ENCODE measurements at places on chromosomes 1 and 21. TPM values are rescaled to one million over a fixed set of nuclear protein-coding genes. Genes with fewer than 3 reads are reported as not detected.

- no peak for DNase-seq
Measured at GRCh38 chr21:42002421-42002958, 7.7 kb downstream of the ZBTB21 start.

DNA sequence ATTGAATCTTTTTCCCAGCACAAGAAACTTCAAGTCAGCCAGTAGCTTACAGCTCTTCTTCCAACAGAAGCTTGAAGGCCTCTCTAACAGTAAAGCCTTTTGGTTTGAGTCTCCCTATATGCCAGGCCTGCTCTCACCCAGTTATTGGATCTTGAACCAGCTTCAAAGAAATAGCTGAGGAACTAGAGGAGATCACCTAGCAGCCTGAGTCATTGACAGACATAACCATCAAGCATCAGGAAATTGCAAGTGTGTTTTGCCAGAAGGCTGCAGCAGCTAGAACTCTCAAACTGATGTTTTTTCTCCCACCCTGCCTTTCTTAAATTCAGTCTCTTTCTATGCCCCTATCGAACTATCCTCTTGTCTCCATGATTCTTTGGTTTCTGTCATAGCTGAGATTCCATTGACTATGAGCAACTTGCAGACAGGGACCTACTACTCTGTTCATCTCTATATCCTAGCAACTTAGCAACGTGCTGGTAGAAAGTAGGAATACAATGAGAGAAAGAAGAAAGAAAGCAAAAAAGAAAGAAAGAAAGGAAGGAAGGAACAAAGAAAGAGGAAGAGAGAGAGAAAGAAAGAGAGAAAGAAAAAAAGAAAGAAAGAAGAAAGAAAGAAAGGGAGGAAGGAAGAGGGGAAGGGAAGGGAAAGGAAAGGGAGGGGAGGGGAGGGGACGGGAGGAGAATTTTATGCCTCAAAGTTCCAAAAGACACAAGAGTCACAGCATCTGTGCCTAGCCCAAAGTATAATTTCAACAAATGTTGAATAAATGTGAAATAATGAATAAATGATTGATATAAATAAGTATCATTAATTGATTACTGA lies 60.0 kb upstream of the FGGY start:
- DNase-seq: no peak

GRCh38 chr1:25683177-25683576 lies 66.6 kb downstream of the MAN1C1 start:
- DNase-seq: no peak

DNA sequence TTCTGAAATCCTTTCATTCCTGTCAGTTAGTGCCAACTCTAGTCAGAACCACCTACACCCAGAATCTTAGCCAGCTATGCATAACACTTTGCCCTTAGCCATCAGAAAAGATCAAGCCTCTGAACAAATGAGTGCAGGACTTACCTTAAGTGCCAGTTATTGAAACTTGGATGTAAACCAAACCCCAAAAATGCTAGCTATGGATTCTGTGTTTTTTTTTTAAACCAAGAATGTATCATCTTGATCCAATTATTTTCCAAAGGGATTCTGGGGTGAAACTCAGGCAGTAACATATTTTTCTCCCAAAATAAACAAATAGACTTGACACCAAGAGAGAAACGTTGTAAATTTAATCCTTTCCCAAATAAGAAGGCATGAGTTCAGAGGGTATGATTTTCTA lies 538.6 kb upstream of the ADAMTS5 start:
- no peak for DNase-seq

RNF223 gene
- not detected for total RNA-seq

GRCh38 chr1:61184040-61184713 lies 101.8 kb downstream of the NFIA start:
- DNase-seq: peak; percentile 96

FCRL4 gene
- not detected for total RNA-seq

GRCh38 chr1:33032126-33032869 lies 4.4 kb downstream of the AK2 start:
- DNase-seq: no peak

SLC30A10 gene
- total RNA-seq: not detected

- no peak for DNase-seq
Measured at GRCh38 chr1:210800301-210800700, 333.6 kb downstream of the KCNH1 start.

TMCC2 gene
- total RNA-seq: 1.4 TPM

TRNAU1AP gene
- 7.9 TPM for total RNA-seq

DNA sequence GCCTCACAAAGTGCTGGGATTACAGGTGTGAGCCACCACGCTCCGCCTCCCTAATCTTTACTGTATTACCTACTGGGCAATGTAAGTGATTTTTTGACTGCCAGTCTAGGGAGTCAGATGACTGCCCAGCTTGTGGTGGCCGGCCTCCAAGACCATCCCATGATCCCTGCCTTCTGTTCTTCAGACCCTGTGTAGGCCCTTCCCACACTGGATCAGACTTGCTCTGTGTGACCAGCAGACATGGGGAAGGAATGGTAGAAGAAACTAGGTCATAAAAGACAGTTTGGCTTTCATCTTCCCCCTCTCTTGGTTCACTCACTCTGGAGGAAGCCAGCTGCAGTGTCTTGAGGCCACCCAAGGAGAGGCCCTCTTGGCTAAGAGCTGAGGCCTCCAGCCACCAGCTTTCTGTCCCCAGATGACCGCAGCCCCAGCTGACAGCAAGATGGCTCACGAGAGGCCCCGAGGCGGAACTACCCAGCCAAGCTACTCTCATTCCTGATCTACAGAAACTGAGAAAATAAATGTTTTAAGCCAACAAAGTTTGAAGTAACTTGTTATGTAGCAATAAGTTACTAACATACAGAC lies 14.5 kb upstream of the CBR3 start:
- DNase-seq: peak; percentile 57

DNA sequence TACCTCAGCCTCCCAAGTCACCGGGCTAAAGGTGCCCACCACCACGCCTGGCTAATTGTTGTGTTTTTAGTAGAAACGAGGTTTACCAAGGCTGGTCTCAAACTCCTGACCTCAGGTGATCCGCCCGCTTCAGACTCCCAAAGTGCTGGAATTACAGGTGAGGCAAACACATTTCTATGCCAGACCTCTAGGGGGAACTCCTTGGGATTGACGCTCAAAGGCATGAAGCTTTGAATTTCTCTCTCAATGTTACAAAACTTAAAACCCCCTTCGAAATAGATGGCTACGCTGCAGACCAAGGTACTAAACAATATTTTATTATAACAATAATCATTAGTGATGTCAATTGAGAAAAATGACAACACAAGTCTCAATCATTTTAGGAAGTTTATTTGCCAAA lies 330.0 kb downstream of the SETD4 start:
- DNase-seq: no peak

CTSK gene
- total RNA-seq: 8.8 TPM

NPPA gene
- 496 TPM for total RNA-seq

ZMYND12 gene
- total RNA-seq: 0.93 TPM

UBE2U gene
- 2.5 TPM for total RNA-seq

DNA sequence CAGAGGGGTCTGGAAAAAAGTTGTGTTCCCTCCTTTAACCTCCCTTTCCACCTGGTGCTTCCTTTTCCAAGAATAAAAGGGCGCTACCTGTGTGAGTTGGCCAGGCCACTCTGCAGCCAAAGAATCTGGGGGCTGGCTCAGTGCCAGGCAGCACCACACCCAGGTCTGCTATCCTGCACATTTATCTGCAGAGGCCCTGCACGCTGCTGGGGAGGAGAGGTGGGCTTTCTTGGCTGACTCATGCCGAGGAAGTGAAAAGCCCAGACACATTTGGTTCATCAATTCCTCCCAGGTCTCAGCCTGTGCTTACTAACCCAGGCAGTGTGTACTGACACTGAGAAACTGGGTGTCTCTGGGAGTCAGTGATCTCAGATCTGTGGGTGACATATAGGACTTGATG lies 79.8 kb upstream of the F3 start:
- no peak for DNase-seq

OR2T35 gene
- not detected for total RNA-seq

GRCh38 chr1:3319874-3320245 lies 134.6 kb upstream of the ARHGEF16 start:
- DNase-seq: peak; percentile 25

GRCh38 chr1:214264196-214264595 lies 16.8 kb upstream of the SMYD2 start:
- DNase-seq: no peak

TSPEAR gene
- total RNA-seq: 0.09 TPM

ST6GALNAC5 gene
- 0.14 TPM for total RNA-seq

Measured in heart left ventricle (tissue), 16 donors.